Stimulated activated CD8-positive, alpha-beta memory T cell treated with anti-CD3 and anti-CD28 coated beads, Interleukin-4, amount 100 ng/mL, for 4 hours (primary cell): ENCODE measurements at places on chromosomes 4 and X.

- DNase-seq: no peak
These were observed 276.7 kb downstream of the GBA3 start for GRCh38 chr4:22969287-22969896.

- DNase-seq: no peak
These were observed 18.9 kb downstream of the CNGA2 start for GRCh38 chrX:151753313-151754046.

GRCh38 chr4:8506373-8507195 is 66.0 kb downstream of the TRMT44 start:
- DNase-seq: no peak

DNA sequence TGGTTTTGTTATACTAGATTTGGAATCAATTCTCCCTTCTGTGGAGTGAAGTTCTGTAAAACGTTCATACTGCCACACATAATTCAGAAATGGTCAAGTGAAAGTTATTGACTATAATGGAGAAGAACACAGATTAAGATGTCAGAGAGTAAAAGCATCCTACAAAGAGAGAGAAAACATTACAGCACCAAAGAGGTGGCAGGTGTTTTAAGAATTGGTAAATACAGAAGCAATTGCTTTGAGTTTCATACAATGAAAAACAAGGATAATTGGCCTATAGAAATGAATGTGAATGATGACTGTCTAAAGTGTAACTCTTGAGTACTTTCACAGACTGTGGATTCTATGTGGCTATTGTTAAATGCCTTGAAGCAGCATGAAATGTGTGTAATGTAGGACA is 435.6 kb upstream of the SMIM31 start:
- DNase-seq: no peak

- no peak for DNase-seq
These were observed 20.4 kb upstream of the TRIM60 start for GRCh38 chr4:165011403-165011802.
